NCI-H526 (cell line): ENCODE measurements at places on chromosomes 12 and 14.
A peak's percentile ranks its signal among the peaks of the same experiment; 100 is the strongest.

- DNase-seq: no peak
Measured at GRCh38 chr12:3202096-3202495, 124.9 kb downstream of the TSPAN9 start.

- DNase-seq: no peak
Measured at GRCh38 chr12:26732005-26732908, 100.7 kb downstream of the ITPR2 start.

DNA sequence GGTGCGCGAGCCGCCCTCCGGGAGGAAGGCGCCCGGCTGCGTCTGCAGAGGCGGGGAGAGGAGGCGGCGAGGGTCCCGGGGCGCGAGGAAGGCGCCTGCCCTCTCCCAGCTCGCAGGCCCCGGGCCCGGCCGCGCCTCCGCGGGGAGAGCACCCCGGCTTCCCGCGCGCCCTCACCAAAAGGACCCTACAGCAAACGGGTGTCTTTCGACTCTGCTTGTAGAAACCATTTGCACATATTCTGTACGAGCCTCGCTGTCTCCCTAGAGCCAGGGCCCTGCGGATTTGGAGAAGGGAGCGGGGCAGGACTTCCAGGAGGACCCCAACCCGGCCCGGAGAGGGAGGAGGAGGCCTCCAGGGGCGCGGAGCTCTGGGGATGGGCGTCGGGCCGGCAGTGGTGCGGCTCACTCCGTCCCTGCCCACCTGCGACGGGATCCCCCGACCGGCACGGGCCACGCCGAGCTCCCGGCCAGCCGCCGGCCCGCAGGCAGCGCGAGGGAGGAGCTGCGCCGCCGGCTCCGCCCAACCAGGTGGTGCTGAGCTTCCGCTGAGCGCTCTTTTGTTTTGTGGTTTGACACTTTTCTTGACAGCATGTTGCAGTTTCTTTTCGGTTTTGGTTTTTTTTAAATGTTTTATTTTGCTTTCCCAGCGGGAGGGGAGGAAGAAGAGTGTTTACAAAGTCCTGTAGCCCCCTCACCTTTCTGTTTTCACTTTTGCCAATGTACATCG is 103.3 kb upstream of the FKBP4 start:
- peak; percentile 75 for DNase-seq

- DNase-seq: no peak
Measured at GRCh38 chr12:65282840-65283239, 4.4 kb downstream of the MSRB3 start.

DNA sequence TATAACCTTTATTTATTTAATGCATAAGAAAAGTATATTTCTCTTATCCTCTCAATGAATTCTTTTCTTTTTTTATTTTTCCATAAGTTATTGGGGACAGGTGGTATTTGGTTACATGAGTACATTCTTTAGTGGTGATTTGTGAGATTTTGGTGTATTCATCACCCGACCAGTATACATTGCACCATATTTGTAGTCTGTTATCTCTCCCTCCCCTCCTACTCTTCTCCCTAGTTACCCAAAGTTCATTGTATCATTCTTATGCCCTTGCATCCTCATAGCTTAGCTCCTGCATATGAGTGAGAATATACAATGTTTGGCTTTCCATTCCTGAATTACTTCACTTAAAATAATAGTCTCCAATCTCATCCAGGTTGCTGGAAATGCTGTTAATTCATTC is 1900.0 kb upstream of the SEL1L start:
- no peak for DNase-seq
